T1000 (cell line): ENCODE measurements at places on chromosomes 2 and 18.

DNA sequence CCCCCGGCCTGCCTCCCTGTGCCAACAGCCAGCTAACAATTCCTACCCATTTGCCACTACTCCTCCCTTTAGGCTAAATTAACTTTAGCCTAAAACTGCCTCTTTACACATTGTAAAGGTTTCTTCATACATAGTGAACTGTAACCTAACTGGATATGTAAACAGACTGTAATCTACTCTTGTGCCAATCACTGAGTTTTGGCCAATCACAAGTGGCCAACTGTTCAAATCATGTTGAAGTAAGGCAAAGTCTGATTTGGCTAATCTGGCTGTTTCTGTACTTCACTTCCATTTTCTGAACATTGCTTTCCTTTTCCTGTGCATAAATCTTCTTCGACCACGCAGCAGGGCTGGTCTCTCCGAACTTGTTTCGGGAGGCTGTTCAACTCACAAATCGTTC lies 103.6 kb upstream of the LYPD6 start:
- DNase-seq: no peak

DNA sequence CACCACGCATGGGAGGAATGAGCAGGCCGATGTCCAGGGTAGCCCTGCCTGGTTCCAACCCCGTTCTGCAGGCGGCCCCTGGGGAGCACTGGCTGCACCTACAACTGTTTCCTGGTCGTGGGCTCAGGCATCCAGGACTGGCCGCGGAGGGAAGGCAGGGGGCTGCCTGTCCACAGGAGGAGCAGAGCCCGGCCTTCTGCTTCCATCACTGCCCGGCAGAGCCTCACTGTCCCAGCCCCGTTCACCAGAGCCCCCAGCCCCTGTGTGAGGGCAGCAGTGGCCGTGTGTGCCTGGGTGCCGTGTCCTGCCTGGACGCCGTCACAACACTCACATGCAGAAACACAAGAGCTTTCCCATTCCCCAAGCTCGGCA lies 56.2 kb downstream of the KCNG2 start:
- no peak for DNase-seq

DNA sequence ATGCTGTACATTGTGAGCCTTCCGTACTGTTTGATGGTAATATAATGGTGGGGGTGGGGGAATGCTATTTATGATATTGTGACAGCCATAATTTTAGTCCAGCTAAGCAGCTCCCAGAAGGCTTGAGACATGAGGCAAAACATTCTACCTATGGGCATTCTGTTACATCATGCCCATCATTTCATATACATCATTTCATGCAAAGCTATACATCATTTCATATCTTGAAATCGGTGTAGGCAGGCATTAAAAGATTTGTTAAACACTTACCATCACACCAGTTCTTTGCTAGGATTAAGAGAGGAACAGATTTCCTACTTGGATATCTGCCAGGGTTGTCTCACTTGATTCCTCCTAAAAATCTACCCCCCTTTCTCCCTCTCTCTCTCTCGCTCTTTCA lies 84.5 kb downstream of the COL5A2 start:
- DNase-seq: no peak

DNA sequence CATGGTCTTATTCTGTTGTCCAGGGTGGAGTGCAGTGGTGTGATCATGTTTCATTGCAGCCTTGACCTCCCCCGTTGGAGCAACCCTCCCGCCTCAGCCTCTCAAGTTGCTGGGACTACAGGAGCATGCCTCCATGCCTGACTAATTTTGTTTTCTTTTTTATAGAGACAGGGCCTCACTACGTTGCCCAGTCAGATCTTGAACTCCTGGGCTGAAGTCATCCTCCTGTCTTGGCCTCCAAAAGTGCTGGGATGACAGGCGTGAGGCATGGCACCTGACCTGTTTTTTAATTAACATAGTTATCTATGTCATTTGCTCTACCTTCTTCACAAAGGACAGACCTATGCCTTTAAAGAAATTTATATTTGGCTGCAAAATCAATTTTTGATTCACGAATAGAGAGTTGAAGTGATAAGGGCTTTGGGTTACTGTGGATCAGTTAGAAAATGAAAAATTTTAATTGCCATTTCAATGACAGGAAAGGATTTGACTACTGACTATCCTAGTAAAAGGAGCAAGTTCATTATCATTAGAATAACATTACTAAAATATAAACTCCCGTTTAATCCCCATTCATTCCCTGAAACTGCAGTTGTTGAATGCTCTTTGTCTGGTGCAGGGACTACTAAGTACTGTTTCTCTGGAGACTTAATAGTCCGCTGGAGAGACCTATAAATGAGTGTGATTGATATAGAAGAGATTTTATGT lies 3.7 kb downstream of the RNF138 start:
- no peak for DNase-seq

DNA sequence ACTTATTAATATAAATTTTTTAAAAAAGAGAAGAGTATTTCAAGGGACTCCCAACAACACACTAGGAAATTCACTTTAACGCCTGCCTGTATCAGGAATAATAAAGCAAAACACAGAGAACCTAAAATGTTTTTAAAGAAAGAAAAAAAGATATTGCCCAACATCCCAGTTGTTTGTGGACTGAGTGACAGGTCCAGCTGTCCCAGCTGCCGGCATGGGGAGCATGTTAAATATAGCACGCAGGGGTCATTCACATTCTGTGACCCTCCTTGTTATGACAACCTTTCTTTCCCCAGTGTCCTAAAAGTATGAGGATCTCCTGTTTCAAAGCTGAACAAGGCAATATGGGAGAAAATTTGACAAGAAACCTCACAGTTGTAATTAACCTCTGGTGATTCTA lies 4.4 kb downstream of the KLHL41 start:
- no peak for DNase-seq

GRCh38 chr2:85772019-85772745 lies 18.4 kb downstream of the ATOH8 start:
- DNase-seq: peak; percentile 98

GRCh38 chr2:80380736-80381135 lies 76.2 kb upstream of the LRRTM1 start:
- no peak for DNase-seq

- DNase-seq: no peak
These were observed 123.6 kb upstream of the CAB39 start for GRCh38 chr2:230589025-230589424.

GRCh38 chr18:34976899-34977837 lies 64.0 kb upstream of the MAPRE2 start:
- DNase-seq: no peak

- no peak for DNase-seq
These were observed 43.0 kb upstream of the HNMT start for GRCh38 chr2:137921105-137921880.

DNA sequence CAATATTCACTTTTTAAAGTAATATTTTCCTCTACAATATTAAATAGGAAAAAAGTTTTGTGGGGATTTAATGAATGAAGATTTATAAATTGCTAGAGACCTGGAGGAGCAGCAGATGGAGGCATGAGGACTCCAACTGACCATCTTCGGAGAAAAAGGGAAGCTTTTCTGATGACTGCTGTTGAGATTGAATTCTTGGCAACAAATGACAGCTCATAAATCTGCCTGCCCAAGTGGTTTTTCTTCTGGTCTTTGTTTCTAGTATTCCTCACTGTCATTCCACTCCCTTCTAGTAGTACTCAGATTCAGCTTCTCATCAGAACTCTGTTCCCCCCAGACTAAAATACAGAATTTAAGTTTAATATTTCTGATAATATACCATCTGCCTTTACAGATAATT lies 157.0 kb downstream of the EML6 start:
- no peak for DNase-seq

DNA sequence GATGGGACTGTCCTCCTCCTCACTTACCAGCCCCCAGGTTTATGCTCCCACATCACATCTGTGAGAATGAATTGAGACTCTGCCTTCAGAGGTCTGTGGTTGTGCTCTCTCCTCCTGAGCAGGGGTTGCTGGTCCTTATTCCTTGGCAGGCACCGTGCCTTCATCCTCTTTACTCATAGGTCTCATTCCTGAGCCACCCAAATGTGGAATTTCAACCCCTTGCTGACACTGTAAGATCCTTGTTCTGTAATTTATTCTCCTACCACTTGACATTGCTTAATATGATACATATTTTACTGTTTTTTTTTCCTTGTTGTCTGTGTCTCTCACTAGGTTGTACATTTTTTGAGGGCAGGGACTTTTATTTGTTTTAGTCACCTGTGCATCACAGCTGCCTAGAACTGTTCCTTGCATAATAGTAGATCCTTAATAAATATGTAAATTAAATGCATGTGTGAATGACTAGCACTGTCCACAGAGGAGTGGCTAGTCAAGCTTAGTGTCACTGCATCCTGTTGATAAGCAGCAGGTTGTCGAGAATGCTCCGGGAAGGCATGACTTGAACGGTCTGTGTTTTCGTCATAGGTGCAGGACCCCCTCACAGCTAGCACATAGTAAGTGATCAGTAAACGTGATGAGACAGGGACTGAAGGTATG lies 180.6 kb downstream of the ZNF407 start:
- no peak for DNase-seq

GRCh38 chr18:47263150-47263429 lies 11.6 kb upstream of the SKOR2 start:
- no peak for DNase-seq

DNA sequence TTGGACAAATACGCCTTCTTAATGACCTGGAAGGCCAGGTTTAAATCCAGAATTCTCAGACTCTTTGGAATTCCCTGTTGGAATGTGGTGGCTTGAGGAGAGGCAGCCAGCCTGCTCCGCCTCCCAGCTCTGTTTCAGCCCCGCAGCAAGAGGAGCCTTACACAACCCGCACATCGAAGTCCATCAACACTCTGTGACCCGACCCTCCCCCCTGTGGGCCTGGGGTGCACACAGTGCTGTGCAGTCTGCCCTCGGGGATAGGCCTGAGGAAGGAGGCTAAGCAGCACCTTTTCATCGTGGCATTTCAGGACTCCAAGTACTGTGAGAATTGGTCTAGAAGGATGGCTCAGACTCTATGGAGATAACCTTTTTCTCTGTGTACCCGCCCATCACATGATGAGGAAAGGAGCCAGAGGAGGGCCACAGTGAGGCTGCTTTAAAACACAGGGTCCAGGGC lies 73.7 kb downstream of the GREB1L start:
- DNase-seq: no peak
